ENCODE measurements at places on chromosomes 12 and 14.

- DNase-seq, result no peak
Observed at GRCh38 chr12:43766291-43766690, 7.5 kb downstream of the IRAK4 start.

- no peak for DNase-seq
Observed at GRCh38 chr12:49693931-49694444, 13.2 kb downstream of the FMNL3 start.

GRCh38 chr14:81193924-81194633 lies 26.7 kb downstream of the GTF2A1 start:
- DNase-seq, result no peak

GRCh38 chr12:109753054-109753401 lies 39.4 kb downstream of the FAM222A start:
- DNase-seq, result no peak

- DNase-seq, result no peak
Observed at GRCh38 chr12:84741692-84742091, 170.9 kb downstream of the SLC6A15 start.

- DNase-seq, result no peak
Observed at GRCh38 chr12:25714198-25714984, 161.3 kb upstream of the LMNTD1 start.

- DNase-seq, result no peak
Observed at GRCh38 chr12:130300737-130301535, 36.8 kb upstream of the PIWIL1 start.

DNA sequence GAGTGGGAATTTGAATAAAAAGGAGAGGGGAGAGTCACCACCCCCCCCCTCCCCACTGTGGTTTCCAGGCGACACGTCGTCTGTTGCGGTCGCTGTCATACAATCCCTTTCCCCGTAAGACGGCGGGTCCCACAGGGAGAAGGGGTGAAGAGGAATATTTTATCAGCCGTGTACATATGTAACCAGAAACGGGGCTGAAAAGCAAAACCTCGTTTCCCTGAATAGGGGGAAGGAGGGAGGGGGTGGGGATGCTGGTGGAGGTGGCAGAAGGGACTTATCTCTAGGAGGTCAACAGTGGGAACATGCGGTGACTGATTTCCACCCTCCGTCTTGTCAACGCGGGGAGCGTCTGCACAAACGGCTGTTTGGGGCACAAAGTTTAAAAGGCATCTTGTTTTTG lies 171.4 kb downstream of the RBM19 start:
- no peak for DNase-seq

DNA sequence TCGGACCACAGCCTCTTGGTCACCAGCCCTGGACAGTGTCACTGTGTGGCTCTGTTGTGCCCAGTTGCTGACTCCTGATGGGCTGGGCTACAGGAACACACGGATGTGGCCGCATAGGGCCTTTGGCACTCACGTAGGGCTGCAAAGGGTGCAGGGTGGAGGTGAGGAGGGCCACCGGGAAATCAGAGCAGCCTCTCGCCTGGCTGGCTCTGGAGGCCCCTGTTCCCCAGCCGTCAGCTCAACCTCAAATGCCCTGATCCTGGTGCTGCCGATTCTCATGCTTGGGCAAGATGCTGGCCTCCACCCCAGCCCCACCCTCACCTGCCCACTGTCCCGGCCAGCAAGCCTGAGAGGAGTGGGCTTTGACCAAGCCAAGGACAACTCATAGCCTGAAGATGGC lies 59.0 kb downstream of the SLC6A12 start:
- no peak for DNase-seq

GRCh38 chr14:68521961-68522509 lies 270.8 kb downstream of the ZFP36L1 start:
- no peak for DNase-seq

- DNase-seq, result no peak
Observed at GRCh38 chr12:118512669-118513068, 136.3 kb downstream of the SUDS3 start.

DNA sequence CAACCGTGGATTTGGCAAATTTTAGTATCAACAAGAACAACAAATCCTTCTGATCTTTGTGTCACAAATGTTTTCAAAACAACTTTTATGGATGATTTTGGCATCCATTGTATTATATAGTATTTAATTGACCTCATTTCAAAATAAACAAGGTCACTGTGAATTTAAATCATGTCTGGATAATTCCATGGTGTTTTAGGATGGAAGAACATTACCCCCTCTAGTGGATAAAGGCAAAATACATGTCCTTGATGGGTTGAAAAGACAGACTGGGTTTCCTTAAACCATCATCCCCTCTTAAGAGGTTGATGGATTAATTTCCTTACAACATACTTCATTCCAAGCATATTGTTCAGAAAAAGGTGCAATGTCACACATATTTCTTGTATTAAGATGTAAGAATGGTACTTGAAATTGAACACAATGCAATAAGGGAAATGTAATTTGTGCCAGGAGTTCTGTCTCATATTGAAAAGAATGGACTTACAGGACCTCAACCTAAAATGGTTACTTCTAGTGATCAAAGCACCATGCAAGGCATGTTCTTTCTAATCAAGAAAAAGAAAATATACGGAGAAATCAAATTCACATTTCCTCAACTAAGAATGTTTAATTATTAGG lies 352.0 kb downstream of the BCAT1 start:
- DNase-seq, result no peak

GRCh38 chr12:9731797-9732196 lies 1.1 kb downstream of the CLECL1 start:
- DNase-seq, result no peak

- no peak for DNase-seq
Observed at GRCh38 chr14:73794146-73794545, 57.5 kb upstream of the PTGR2 start.

DNA sequence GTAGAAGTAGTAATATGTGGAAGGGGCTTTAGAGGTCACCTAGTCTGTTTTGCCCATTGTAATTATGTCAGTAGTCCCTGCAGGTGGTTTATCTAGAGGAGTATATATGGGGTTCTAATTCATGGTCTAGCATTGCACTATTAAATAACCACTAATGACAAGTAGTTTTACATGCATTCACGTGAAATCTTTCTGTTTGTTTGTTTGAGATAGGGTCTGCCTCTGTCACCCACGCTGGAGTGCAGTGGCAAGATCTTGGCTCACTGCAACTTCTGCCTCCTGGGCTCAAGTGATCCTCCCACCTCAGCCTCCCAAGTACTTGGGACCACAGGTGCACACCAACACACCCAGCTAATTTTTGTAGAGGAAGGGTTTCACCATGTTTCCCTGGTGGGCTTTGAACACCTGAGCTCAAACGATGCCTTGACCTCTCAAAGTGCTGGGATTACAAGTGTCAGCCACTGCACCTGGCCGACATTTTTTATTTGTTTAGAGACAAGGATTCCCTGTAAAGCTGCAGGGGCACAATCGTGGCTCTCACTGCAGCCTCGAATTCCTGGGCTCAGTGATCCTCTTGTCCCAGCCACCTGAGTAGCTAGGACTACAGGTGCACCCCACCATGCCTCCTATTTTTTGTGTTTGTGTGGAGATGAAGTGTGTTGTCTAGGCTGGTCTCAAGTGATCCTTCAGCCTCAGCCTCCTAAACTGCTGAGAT lies 12.0 kb upstream of the PSEN1 start:
- no peak for DNase-seq

GRCh38 chr12:25958428-25959070 lies at the start of gene RASSF8:
TSS of gene RASSF8 (plus strand) at chr12:25958682. CDS start at chr12:26055344, 96,662 bp downstream.
- DNase-seq, result peak; percentile 41

GRCh38 chr12:65293735-65294134 lies 15.3 kb downstream of the MSRB3 start:
- DNase-seq, result no peak

DNA sequence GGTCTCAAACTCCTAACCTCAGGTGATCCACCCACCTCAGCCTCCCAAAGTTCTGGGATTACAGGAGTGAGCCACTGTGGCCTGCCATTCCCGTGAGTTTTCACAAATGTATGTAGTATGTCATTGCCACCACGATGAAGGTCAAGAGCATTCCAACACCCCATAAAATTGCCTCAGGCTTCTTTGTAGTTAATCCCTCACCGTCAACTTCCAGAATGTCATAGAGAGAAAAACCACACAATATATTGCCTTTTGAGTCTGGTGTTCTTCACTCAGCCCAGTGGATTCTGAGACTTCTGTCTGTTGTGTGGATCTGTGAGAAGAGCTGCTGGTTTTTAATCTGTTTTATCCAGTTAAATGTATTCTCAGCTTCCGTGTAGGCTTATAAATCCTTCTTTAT lies 12.6 kb upstream of the CFAP251 start:
- DNase-seq, result no peak

GRCh38 chr12:46794593-46795190 lies 31.1 kb downstream of the SLC38A4 start:
- no peak for DNase-seq

DNA sequence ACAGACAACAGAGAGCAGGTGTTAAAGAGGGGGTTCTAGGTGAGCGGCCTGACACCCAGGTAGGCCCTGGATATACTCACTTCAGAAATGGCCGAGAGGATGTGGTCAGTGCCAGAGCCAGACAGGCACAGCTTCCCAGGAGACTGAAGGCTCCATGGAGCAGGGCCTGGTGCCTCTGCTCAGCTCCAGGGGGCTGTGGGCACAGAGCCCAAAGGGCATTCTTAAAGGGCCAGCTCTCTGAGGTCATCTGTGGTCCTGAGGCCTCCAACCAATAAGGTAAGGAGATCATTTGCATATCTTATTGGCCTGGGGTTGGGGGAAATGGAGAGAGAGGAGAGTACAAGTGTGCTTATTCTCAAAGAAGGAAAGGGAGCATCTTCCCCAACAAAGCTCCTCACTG lies 9.7 kb upstream of the PCK2 start:
- no peak for DNase-seq

DNA sequence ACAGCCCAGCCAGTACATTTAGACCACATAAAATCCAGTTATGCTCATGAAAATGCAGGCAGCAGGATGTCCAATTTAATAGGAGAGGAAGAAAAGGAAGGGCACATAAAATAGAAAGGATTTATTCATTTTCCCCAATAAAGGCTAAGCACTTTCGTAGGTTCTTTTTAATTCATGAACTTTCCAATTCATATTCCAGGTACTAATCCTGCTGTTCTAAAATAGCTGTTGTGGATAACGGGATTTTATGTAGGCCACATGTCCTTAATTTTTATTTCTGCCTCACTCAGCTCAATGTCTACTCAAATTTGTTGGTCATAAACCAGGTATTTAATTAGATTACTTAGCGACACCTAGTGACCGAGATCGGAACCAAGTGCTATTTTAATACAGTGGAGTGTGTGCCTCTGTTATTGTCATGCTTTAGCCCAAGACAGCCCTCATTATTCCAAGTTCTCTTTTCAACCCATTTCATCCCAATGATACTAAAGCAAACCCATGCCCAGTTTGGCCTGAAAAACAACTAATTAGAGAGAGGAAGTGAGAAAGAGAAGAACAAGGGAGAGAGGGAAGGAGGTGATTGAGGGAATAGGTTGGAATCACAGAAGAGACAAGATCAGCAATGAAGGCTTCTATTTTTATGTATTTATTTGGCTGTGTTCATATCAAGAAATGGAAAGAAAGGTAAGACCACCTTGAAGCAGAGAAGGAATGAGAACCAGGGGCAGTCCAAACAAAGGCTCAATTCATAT lies 45.9 kb upstream of the IFNG-AS1 start:
- peak; percentile 66 for DNase-seq

DNA sequence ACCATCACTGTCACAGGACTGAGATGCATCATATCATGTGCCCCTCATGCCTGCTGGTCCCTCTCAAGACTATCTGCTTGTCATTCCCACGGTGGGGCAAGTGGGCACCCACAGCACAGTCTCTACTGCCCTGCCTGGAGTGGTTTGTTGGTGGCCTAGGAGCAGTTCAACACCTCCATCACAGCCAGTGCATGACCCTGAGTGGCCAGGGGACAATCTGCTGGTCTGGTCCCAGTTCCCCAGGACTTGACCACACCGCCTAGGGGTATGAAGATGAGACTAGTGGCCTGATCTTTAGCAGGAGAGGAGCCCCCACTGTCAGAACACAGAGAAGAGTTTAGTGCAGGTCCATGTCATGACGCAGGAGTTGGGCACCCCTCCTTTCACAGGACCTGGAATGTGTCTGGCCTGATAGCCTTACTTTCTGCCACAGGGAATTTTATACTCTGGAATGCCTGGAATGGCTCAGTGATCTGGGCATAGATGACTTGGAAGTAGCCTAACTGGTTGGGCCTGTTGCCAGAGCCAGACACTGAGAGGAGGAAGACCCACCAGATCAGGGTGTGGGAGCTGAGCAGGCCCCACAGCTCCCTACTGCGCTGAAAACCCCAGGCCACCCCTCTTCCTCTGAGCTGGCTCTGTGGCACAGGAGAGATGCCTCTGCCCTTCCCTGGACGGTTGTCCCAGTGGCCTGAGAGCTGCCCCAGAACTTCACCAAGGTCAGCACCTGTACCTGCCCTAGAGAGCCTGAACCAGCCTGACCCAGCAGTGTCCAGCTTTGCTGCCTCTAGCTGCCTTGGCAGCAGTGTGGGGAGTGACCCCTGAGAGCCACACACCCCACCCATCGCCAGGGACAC lies 83.3 kb downstream of the PUS7L start:
- no peak for DNase-seq

- DNase-seq, result no peak
Observed at GRCh38 chr14:30868736-30869135, 5.6 kb upstream of the COCH start.

DNA sequence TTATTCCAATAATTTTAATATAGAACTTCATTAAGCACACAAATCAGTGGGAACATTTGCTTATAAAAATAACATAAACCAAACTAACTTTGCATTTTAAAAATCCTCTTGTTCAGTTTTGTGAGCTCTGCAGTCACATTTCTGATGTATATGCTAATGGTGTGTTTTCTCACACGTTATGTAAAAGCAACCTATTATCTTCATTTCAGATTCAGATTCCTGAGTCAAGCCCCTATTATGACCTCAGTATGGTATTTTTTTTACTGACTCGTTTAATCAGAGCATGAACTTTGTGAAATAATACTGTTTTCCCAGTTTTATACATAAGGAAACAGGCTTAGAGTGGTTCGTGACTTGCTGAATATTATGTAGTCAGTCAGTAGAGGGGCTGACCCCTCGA lies 394.0 kb downstream of the TMEM117 start:
- no peak for DNase-seq

- DNase-seq, result no peak
Observed at GRCh38 chr12:60421741-60422140, 825.9 kb downstream of the SLC16A7 start.

- no peak for DNase-seq
Observed at GRCh38 chr14:69945912-69946311, 66.7 kb downstream of the SMOC1 start.

DNA sequence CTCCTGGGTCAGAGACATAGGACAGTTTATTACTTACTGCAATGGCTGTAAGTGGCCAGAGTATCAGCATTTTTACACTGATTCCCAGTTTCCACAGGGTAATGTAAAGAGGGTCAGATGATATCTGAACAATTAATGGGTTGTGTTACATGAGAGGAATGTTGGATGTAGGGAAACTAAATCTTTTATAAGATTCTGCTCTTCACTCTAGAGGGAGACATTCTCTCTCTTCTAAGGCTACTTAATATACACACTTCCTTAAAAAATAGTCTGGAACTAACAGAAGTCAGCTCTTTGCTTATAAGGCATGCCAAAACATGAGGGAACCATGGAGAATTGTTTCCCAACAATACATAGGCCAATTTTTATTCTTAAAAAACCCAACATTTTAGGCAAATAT lies 389.8 kb downstream of the ETNK1 start:
- DNase-seq, result no peak

All from stimulated activated naive CD8-positive, alpha-beta T cell treated with anti-CD3 and anti-CD28 coated beads, Interleukin-15, Interleukin-2, amounts not matched to agents 100 U/mL and 50 U/mL, for 24 hours (primary cell).